ENCODE measurements at places on chromosomes 2 and 18.
A peak's percentile ranks its signal among the peaks of the same experiment; 100 is the strongest.

- DNase-seq = no peak
These were observed 78.8 kb downstream of the BCL2 start for GRCh38 chr18:63240531-63241316.

GRCh38 chr2:69385443-69386151, 1.4 kb downstream of the GFPT1 start:
- DNase-seq = no peak

GRCh38 chr2:133919285-133919684, 334.6 kb upstream of the MGAT5 start:
- DNase-seq = no peak

- no peak for DNase-seq
These were observed 19.2 kb upstream of the SPATA3 start for GRCh38 chr2:230976671-230977171.

GRCh38 chr18:13612196-13612997, 114.0 kb downstream of the FAM210A start:
- DNase-seq = no peak

- no peak for DNase-seq
These were observed 236.8 kb downstream of the ZNF516 start for GRCh38 chr18:76258209-76258608.

DNA sequence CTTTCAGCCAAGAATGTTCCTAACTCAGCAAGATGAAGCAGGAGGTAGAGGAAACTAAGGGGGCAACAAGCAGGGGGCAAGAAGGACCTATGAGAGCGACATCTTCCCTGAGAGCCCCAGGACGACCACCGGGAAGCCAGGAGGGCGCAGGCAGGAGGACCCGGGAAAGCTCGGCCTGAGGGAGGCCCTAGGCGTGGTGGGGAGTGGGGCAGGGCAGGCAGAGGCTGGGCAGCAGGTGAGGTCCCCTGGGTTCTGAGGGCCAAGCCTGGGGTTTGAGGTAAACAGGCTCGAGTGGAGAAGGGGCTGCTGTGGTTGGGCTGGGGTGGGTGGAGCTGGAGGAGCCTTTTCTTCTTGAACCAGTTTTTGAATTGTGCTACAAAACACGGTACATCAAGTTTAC, 1.3 kb upstream of the ALPI start:
- no peak for DNase-seq

DNA sequence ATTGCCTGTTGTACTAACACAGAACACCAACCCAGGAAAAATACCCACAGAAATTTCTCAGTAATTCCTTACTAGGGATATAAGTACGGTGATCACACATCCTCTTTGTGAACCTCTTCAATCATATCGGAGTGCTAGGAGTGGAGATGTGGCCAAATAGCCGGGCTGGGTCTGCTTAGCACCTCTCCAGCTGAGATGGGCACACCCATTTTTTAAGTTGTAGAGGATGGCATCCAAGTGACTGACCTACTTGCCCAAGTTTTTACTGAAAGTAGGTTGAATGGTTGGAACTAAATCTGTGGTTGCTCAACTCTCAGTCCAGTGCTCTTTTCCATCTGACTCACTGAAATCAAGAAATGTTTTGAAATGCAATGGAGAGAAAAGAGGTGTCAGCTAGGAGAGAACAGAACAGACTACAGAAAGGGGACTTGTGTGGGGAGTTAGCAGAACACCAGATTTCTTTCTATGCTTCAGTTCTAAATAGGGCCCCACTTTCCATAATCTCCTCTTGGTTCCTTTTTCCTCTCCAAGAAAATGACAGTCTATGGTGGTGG, 68.7 kb upstream of the FSHR start:
- no peak for DNase-seq

DNA sequence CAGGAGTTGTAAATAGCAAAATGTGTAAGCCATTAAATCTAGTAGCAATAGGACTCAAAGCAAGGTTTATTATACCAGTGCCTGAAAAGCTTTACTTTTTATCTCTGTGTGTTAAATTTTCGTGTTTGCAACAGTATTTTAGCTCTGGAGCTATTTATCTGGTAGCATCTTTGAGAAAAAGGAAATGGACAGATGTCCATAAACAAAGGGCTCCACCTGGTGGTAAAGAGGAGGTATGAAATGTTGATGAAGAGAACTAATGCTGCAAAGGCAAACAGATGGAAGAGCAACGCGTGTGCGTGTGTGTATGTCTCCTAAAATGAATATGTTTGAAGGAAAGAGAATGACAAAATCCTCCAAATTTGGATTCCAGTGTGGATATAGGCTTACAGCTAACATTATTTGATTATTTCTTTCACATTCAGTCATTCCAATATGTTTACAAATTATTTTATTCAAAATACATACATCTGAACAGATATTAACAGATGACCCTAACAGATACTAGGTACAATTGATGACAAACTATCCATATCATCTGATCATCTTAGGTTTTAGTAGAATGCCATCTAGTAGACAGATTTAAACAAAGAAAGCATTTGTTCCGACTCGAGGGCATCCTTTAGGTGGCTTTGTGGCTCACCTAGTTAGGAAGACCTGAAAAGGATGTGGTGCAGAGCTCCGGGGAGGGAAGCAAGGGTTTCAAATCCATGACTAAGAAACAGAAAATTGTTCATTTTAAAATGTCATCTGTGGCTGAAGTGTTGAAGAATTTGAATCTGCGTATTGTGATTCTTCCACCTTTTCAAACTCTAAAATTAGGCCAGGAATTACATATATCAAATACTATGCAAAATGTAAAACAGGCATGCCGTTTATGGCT, 383.3 kb downstream of the MTX2 start:
- no peak for DNase-seq

DNA sequence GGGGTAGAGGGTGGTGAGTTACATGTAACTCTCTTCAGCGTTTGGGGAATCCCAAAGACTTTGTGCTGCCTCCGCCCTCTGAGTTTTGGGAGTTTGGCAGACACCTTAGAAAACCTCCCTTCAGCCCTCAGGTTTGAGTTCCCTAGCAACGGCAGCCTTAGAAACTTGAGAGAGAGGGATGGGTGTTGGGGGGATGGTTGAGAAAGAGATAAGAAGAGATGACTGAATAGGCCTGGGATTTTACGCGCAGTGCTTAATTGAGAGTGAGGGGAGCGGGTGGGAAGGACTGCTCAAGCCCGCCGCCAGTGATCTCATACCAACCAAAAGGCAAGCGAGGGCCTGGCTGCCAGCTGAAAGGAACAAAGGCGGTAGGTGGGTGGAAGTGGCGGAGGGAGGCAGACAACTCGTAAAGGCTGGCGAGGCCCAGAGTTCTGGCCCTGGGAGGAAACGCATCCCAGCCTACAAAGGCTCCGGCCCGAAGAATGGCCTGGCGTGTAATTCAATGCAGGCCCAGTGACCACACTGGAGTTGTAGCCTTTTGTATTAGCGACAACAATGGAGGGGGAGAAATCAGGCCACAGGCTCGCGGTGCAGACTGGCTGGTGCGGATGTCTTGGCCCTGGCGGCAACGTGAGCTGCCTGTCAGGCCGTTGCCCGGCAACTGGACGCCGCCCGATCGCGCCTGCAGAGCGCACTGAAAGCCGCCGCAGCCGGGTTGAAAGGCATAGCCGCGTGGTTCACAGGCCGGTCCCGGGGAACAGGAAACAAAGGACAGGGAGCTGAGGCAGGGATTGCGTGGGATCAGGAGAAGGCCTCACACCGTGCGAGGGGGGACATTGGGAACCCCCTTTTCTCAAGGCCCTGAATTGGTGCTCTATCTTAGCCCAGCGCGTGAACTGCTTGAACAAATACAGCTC, 39.9 kb upstream of the DARS1 start:
- no peak for DNase-seq

DNA sequence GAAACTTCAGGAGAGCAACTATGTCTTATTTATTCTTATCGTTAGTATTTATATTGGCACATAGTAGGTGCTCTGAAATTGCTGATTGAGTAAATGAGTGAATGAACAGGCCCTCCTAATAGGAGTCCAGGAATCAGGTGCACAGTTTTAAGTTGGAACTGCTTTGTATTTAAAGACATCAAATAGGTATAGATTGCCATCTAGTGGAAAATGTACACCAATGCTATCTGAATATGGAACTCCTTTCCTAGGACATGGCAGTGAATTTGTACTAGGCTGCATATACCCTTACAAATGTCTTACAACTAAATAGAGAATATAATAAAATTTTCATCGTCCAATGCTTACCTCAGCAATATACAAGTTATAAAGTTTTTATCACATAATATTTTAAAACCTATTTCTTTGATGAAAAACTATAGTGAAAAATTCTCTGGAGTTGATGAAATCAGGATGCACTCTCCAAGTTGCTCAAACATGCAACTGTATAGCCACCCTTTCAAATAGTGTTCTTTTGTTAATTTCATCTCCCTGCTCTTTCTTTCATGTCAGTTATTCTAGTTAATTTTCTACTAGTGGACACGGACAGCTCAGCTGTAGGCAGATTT, 318.9 kb upstream of the SYT4 start:
- DNase-seq = no peak

GRCh38 chr18:49601211-49601610, 39.4 kb downstream of the LIPG start:
- DNase-seq = no peak

DNA sequence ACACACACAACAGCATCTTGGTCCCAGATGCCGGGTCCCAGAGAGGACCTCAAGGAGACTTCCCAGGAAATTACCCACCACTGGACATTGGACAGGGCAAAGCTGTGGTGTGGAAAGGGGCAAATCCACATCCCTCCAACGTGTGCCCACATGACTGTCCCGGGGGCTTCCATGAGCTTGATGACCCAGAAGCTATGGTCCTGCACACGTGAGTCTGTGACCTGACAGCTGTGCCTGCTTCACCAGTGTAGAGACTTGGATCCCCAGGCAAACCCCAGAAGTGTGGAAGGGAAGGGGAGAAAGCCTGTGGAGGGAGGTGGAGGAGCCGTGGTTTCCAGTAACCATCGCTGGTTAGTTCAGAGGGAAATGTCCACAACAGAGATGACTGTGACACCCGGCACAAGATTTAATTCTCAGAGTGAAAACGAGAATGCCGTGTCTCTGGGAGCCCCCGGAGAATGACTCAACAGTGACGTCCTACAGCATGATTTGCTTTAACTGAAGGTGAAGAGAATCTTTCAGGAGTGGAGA, 19.1 kb upstream of the GPR55 start:
- DNase-seq = no peak

DNA sequence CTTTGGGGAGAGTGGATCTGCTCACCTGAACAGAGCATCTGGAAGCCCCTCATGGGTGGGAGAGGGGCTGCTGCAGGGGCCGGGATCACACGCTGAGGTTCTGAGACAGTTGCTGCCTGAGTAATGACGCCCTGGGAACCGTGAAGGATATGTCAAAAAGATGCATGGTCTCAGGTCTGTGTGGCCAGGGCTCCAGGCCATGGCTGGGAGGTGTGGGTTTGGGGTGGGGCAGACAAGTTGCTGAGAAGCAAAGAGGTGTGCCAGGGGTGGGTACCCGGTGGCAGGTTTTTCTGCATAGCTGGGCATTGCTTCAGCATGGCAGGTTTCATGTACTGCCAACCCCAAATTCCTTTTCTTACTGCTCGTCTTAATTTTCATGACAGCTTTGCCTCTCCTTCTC, 133.5 kb downstream of the RPIA start:
- DNase-seq = no peak

DNA sequence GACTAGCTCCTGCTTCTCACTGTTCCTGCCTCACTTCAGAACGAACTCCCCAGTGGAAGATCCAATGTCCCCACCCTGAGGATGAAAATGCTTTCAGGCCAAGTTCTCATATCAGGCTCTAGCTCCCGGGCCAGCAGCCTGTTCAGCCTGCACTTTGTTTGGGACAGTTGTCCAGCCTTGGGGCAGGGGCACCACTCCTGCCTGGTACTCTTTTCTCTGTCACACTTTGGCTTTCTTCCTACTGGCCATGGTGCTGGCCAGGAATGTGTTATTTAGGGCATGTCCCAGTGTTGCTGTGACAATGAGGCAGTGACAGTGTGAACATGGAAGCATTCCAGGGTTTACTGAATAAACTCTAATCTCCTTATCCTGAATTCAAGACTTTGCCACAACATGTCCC, 154.1 kb downstream of the GALNT14 start:
- no peak for DNase-seq

GRCh38 chr18:71221405-71221804, 932.6 kb downstream of the SOCS6 start:
- DNase-seq = no peak

- no peak for DNase-seq
These were observed 62.6 kb upstream of the TMEM177 start for GRCh38 chr2:119616421-119616820.

- DNase-seq = no peak
These were observed 19.8 kb downstream of the CCT7 start for GRCh38 chr2:73253901-73254300.

GRCh38 chr2:212392544-212392943, 146.1 kb downstream of the ERBB4 start:
- DNase-seq = no peak

DNA sequence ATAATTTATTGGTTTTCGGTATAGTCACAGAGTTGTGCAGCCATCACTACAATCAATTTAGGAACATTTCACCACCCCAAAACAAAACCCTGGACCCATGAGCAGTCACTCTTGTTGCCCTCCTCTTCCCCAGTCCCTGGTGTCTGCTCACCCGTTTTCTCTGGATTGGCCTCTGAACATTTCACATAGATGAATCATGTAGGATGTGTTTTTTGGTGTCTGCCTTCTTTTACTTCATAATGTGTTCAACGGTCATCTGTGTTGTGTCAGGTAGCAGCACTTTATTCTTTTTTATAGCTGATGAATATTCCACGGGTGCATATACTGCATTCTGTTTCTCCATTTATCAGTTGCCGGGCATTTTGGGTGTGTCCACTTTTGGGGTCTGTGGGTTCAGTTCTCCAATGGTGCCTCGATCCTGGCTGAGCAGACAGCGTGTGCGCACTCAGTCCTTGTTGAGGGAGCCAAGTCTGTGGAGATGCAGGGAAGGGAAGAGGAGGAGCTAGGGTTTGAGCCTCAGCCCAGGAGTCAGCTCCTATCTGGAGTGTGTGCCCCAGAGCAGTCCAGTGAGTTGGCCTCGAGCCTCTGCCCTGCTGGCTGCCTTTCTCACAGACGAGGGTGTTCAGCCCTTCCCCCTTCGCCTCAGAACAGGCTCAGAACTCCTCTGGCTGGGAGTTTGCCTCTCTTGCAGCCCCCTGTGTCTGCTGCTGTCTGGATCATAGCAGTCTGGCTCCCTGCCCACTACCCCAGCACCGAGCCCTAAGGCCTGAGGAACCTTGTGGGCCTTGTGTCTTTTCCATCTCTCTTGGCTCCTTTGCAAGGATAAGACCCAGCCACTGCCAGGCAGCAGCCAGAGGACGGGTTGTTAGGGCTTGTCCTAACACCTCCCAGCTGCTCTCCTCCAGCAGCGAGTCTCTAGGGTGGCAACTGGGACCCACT, 18.0 kb downstream of the C2orf74 start:
- no peak for DNase-seq

DNA sequence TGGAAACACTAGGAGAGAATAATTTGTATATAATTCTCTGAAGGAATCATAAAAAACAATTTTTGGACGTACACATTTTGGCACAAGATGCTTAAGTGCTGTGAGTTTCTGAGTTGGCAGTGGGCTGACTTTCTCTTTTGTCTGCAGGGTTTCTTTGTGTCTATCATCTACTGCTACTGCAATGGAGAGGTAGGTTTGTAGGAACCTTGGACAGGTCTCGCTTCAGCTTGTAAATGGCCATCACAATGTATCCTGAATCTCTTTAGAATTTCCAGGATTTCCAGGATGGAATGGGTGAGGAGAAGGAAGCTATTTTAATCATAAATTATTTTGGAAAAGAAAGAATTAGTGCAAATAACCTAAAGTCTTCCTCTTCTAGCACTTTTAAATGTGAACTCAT, 83.9 kb downstream of the PTH2R start:
- DNase-seq = no peak

- peak; percentile 62 for DNase-seq
These were observed 411 bp upstream of the MZT2A start for GRCh38 chr2:131492418-131493198.

All from epithelial cell of proximal tubule (primary cell).